GM12878 (cell line): ENCODE measurements at places on chromosomes 13 and 19.

DNA sequence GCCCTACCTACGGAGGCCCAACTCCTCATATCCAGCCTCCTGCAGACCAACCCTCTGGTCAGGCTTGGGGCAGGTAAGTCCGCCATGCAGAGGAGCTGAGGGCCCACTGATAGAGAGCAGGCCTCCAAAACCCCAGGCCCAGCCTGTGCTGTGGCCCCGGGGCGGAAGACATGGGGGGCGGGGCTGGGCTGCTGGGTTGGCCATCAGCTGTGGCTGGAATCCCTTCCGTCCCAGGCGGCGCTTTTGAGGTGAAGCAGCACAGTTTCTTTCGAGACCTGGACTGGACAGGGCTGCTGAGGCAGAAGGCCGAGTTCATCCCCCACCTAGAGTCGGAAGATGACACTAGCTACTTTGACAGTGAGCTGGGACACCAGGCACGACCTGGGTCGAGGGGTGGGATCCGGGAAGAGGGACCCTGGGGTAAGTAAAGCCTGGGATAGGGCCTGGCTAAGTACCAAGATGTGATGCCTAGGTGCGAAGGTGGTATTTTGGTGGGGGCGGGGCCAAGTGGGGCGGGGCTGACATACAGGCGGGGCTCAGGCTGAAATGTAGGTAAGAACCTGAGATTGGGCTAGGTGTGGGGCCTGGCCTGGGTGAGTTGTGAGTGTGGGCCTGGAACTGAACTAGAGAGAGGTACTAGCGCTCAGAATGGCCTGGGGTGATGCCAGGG is 15.4 kb downstream of the DNASE2 start:
- no peaks in the 10 kb centered on the region for H3K27me3 ChIP-seq
- no peak overlapping the region for H3K4me3 ChIP-seq
- H3K27ac ChIP-seq: no peak overlapping the region
- peaks cover 5% of the 10 kb centered on the region; the same call in 1 of the 2 replicates for H3K4me1 ChIP-seq
- no peak for DNase-seq

GRCh38 chr13:62337109-62337880 is 921.6 kb upstream of the PCDH20 start:
- no peaks in the 10 kb centered on the region for H3K36me3 ChIP-seq
- no peaks in the 10 kb centered on the region for H3K27me3 ChIP-seq
- H3K27ac ChIP-seq: no peak overlapping the region
- DNase-seq: no peak
- no peaks in the 10 kb centered on the region for H3K4me1 ChIP-seq

DNA sequence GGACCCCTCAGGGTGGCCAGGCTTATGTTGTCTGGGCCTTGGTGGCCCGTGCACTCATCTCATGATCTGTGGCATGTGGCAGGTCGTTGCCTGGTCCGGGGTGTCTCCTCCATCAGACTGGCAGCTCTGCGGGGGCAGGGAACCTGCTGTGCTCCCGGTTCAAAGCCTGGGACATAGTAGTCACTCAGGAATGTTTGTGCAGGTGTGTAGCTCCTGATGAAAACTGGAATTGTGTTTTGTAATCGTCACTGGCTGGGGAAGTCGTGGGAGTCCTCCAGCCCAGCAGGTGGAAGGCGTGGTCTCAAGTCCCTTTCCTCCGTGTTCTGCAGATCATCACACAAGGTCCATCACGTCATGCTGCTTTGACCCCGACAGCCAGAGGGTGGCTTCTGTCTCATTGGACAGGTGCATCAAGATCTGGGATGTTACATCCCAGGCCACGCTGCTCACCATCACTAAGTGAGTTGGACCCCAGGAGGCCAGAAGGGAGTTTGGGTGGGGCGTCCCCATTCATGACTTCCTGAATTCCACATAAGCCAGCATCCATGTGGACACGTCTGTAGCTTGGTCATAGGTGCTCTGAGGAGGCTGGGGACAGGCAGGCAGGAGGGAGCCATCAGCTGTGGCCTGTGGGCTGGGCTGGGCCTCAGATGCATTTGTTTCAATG is 19.1 kb downstream of the WDR88 start:
- no peak for DNase-seq
- H3K27ac ChIP-seq: no peak overlapping the region
- no peaks in the 10 kb centered on the region for H3K27me3 ChIP-seq
- no peaks in the 10 kb centered on the region for H3K36me3 ChIP-seq
- no peaks in the 10 kb centered on the region for H3K4me1 ChIP-seq
- H3K4me3 ChIP-seq: no peak overlapping the region

- H3K4me3 ChIP-seq: no peak overlapping the region
- no peak for DNase-seq
- no peaks in the 10 kb centered on the region for H3K36me3 ChIP-seq
- peak overlapping the region; percentile 50; the same call in 1 of the 2 replicates for H3K27ac ChIP-seq
- H3K27me3 ChIP-seq: no peaks in the 10 kb centered on the region
- peaks cover 11% of the 10 kb centered on the region for H3K4me1 ChIP-seq
These were observed 24.7 kb downstream of the URI1 start for GRCh38 chr19:29966588-29967249.

GRCh38 chr13:94122300-94122915 is 357.1 kb downstream of the DCT start:
- no peak for DNase-seq
- H3K27ac ChIP-seq: no peak overlapping the region
- no peak overlapping the region for H3K4me3 ChIP-seq
- no peaks in the 10 kb centered on the region for H3K36me3 ChIP-seq

DNA sequence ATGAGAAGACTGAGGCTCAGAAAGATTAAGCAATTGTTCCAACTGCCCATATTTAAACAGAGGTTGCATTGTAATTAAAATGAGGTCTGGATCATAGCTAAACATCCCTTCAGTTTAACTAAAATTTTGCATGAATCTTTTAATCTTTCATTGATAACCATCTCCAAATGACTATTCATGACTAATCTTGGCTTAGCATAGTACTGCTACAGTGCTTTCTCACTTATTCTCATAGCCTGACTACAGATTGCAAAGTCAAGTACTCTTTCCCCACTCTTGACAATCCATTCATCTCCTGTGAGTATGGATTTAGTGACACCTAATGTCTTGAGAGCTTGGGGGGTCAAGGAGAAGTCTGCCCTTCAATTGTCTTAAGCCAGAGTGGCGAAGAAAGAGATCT is 258.4 kb downstream of the RFC3 start:
- no peaks in the 10 kb centered on the region for H3K4me1 ChIP-seq
- no peaks in the 10 kb centered on the region for H3K27me3 ChIP-seq
- no peak overlapping the region for H3K27ac ChIP-seq
- H3K36me3 ChIP-seq: no peaks in the 10 kb centered on the region
- no peak for DNase-seq
- H3K4me3 ChIP-seq: no peak overlapping the region

GRCh38 chr19:28296506-28296905 is 916.4 kb downstream of the UQCRFS1 start:
- H3K27me3 ChIP-seq: no peaks in the 10 kb centered on the region
- H3K36me3 ChIP-seq: no peaks in the 10 kb centered on the region
- H3K4me3 ChIP-seq: no peak overlapping the region
- no peak overlapping the region for H3K27ac ChIP-seq
- no peak for DNase-seq

GRCh38 chr19:56919308-56919995 is 78.9 kb upstream of the PEG3 start:
- no peaks in the 10 kb centered on the region for H3K4me1 ChIP-seq
- no peak overlapping the region for H3K4me3 ChIP-seq
- DNase-seq: no peak
- no peak overlapping the region for H3K27ac ChIP-seq
- H3K27me3 ChIP-seq: no peaks in the 10 kb centered on the region
- no peaks in the 10 kb centered on the region for H3K36me3 ChIP-seq

DNA sequence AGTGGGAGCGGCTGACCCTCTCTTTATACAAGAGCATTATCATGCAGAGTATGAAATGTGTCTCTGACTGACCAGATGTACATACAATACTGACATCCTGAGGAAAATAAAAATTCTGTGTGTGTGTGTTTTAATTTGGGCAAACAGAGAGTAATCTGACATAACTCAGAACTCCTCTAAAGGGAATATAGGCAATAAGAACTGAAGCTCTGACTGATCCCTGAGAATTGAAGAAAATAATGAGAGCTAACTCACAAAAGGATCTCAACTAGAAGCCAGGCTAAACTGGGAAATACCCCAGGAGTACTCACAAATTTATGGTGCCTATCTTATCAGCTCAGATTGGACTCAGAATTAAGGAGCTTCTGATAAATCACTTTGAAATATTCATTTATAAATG is 539.9 kb downstream of the OLFM4 start:
- no peak overlapping the region for H3K27ac ChIP-seq
- H3K4me1 ChIP-seq: no peaks in the 10 kb centered on the region
- H3K36me3 ChIP-seq: no peaks in the 10 kb centered on the region
- no peak for DNase-seq

DNA sequence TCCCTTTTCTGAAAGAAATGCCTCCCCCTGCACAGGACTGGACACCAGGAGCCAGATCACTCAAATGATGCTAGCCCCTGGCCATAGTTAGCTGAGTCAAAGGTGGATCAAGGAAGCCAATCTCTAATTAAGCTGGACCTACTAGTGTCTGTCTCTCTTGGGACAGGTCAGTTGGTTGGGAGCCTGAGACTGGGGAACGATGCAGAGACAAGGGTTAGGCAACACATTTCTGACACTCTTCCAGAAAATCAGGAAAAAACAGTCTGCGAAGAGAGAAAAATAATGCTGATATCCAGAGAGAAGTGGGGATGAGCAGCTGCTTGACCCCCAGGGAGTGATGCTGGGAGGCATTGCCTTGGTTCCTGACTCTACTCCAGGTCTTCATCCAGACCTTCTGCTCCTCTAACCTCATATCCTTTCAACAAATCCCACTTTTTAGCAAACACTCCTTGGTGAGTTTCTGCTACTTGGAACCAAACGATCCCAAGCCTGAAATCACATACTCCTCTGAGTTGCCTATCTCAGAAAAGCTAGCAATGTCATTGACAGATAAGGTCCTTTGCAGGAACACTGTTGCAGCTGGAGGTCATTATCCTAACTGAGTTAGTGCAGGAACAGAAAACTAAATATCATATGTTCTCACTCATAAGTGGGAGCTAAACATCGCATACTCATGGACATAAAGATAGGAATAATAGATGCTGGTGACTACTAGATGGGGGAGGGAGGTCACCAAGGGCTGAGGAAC is 369.7 kb downstream of the COG6 start:
- H3K4me1 ChIP-seq: peaks cover 22% of the 10 kb centered on the region
- no peak overlapping the region; the same call in 1 of the 2 replicates for H3K27ac ChIP-seq
- H3K4me3 ChIP-seq: no peak overlapping the region
- DNase-seq: no peak
- no peaks in the 10 kb centered on the region; the same call in 1 of the 2 replicates for H3K27me3 ChIP-seq

DNA sequence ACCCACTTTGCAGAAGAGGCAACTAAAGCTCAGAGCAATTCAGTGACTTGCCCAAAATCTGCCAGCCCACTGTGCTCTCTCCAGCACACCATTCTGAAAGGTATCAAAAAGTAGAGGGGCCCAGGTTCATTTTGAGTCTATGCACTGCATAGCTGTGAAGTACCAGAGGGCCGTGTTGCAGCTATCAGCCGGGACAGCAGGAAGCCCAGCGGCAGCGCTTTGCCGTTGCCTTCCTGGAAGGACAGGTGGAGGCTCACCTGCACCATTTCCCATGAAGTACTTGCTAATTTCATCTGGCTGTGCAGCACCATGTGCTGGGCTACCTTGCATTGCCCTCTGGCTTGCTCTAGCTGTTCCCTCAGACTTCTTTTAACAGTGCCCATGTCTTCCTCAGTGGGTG is 2.7 kb upstream of the SERPINE3 start:
- H3K36me3 ChIP-seq: no peaks in the 10 kb centered on the region
- no peak for DNase-seq
- no peak overlapping the region for H3K27ac ChIP-seq
- H3K4me1 ChIP-seq: peaks cover 5% of the 10 kb centered on the region
- no peak overlapping the region for H3K4me3 ChIP-seq

DNA sequence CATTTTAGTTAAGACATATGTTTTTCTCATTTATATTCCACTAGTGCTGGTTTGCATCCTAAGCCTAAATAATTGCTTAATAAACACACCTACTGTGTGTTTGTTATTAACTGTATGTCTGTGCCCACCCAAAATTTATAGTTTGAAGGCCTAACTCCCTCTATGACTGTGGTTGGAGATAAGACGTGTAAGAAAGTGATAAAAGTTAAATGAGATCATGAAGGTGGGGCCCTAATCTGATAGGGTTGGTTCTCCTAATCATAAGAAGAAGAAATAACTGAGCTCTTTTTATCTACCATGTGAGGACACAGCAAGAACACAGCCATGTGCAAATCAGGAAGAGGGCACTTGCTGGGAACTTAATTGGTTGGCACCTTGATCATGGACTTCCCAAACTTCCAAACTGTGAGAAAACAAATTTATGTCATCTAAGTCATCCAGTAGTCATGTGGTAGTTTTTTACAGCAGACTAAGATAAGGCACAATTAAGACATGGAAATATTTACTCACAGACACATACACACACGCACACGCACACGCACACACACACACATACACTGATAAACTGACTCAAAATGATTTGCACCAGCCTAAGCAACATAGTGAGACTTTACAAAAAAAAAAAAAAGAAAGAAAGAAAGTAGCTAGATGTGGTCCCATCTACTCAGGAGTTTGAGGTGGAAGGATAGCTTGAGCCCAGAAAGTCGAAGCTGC is 662.1 kb downstream of the PCDH9 start:
- DNase-seq: no peak
- no peaks in the 10 kb centered on the region for H3K36me3 ChIP-seq
- no peak overlapping the region for H3K4me3 ChIP-seq

- H3K4me3 ChIP-seq: no peak overlapping the region
- H3K27me3 ChIP-seq: no peaks in the 10 kb centered on the region
- no peak for DNase-seq
- H3K4me1 ChIP-seq: no peaks in the 10 kb centered on the region
These were observed 757.3 kb downstream of the EFNB2 start for GRCh38 chr13:105778196-105778595.

DNA sequence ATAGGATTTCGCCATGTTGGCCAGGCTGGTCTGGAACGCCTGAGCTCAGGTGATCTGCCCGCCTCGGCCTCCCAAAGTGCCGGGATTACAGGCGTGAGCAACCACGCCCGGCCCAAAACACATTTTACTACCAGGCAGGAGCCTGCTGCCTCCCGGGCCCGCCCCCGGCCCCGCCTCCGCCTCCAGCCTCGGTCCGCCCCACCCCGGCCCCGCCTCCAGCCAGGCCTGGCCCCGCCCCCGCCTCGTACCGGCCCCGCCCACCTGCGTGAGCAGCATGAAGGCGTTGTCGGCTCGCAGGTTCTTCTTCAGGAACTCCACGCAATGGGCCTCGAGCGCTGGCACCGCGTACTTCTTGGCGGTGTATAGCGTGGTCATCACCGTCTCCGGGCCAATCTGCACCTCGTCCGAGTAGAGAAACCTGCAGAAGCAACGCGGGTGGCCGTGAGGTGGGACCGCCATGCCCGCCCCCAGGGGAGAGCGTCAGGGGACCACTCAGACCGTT is 22.7 kb downstream of the BTBD2 start:
- no peaks in the 10 kb centered on the region; the same call in 1 of the 2 replicates for H3K36me3 ChIP-seq
- H3K4me3 ChIP-seq: no peak overlapping the region
- H3K27ac ChIP-seq: no peak overlapping the region
- DNase-seq: no peak
- no peaks in the 10 kb centered on the region for H3K4me1 ChIP-seq

- H3K36me3 ChIP-seq: no peaks in the 10 kb centered on the region
- no peaks in the 10 kb centered on the region for H3K4me1 ChIP-seq
- H3K27me3 ChIP-seq: no peaks in the 10 kb centered on the region
- no peak for DNase-seq
- H3K4me3 ChIP-seq: no peak overlapping the region
These were observed 156.8 kb downstream of the DNAJC3 start for GRCh38 chr13:95833719-95834118.
